ENCODE measurements at places on chromosomes 12 and 14.

- no peak for DNase-seq
Measured at GRCh38 chr14:38405851-38406635, 150.2 kb upstream of the CLEC14A start.

GRCh38 chr12:48352157-48352760 lies 1.5 kb upstream of the ZNF641 start:
- no peak for DNase-seq

GRCh38 chr14:64253672-64254071 lies 40.5 kb downstream of the ESR2 start:
- no peak for DNase-seq

DNA sequence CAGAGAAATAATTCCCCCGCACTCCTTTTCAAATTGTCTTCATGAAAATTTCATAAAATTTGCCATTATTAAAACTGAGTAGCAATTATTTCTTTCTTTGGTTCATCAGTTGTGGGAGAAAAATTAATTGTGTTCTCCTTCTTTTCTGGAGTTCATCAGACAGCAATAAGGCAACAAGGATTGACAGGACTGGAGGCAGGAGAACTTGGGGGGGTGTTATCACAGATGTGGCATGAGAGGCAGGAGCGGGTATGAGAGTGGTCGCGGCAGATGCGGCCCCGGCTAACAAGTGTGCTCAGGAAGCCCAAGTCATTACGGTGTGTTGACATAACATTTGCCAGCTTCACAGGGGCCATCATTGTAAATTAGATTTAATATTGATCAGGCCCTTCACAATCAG lies 306.6 kb upstream of the TMPO start:
- DNase-seq: no peak

DNA sequence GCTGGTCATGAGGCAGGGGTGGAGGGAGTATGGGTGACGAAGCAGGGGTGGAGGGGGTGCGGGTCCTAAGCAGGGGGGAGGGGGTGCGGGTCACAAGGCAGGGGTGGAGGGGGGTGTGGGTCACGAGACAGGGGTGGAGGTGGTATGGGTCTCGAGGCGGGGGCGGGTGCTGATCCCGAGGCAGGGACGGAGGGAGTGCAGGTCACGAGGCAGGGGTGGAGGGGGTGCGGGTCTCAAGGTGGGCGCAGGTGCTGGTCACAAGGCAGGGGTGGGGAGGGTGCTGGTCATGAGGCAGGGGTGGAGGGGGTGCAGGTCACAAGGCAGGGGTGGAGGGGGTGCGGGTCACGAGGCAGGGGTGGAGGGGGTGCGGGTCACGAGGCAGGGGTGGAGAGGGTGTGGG lies 56.5 kb downstream of the ITPK1 start:
- DNase-seq: no peak

- DNase-seq: no peak
Measured at GRCh38 chr12:25089738-25090137, 105.2 kb downstream of the DNAI7 start.

GRCh38 chr12:77968021-77968420 lies 137.3 kb downstream of the NAV3 start:
- no peak for DNase-seq

DNA sequence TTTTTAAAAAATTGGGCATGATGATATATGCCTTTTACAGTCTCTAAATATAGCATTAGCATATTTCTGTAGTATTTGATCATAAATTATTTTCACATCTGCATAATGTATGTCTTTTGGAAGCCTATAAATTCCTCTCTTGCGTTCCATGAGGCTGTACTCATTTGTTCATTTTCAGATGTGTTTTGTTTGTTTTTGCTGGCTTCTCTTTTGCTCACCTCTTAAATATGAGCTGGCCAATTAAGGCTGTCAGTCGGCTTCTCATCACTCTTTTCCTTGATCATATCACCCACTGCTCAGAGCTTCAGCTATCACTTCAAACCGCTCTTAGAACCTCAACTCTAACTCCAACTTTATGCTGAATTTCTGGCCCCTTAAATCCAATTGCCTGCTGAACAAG lies 6.6 kb downstream of the TMEM263 start:
- DNase-seq: no peak

GRCh38 chr12:120055231-120056000 lies 61.1 kb downstream of the RAB35 start:
- DNase-seq: no peak

DNA sequence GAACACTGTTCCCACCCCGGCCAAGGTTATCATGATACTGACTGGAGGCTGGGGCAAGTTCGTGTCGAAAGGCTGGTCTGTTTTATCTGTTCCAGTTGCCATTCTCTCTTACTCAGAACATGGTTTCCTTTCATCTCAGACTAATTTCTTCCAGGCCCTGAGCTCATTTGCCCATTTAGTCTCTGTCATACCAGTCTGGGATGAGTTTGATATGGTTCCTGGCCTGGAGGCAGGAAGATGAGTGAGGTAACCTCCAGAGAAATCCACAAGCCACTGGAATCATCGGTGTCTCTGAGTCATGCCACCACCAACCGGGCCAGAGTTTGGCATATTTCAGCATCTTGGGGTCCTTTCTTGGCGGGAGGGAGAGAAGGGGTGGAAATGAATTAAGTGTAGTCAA lies 114.7 kb downstream of the NTF3 start:
- no peak for DNase-seq

- no peak for DNase-seq
Measured at GRCh38 chr14:53249059-53249458, 95.9 kb upstream of the DDHD1 start.

DNA sequence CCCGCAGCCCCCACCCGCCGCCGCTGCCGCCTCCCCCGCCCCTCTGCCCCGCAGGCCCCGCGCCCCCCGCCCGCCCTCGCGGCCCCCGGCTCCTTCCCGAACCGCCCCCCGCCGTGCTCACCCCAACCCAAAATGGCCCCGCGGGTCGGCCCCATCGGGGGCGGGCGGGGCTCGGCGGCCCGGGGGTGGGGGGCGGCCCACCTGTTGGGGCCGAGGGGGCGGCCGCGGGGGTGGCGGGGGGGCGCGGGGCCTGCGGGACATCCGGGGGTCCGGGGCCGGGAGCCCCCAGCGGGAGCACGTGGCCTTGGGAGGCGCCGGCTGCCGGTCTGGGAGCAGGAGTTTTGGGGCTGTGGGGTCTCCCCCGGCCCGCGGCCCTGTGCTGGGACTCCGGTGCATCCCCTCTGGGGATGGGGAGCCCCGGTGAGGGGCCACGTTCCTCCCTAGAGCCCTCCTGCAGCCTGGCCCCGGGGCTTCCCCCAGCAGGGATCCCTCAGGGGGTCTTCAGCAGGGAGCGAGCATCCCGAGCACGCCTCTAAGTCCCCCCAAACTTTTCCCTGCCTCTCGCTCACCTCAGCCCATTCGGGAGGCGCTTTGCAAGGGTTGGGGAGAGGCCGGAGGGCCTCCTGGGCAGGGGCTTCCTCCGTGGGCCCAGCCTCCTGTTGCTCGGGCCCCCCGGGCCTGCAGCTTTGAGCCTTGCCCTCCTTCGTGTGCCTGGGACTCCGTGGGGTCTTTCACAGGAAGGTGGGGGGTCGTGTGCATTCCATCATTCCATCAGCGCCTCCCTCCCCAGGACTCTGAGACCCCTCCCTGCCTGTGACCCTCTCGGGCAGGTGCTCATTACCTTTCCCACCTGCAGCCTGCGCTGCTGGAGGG lies 710 bp downstream of the MTA1 start:
- no peak for DNase-seq

GRCh38 chr12:89571491-89572195 lies 45.8 kb upstream of the POC1B start:
- DNase-seq: no peak

- no peak for DNase-seq
Measured at GRCh38 chr14:64983439-64984310, 3.0 kb upstream of the FNTB start.

DNA sequence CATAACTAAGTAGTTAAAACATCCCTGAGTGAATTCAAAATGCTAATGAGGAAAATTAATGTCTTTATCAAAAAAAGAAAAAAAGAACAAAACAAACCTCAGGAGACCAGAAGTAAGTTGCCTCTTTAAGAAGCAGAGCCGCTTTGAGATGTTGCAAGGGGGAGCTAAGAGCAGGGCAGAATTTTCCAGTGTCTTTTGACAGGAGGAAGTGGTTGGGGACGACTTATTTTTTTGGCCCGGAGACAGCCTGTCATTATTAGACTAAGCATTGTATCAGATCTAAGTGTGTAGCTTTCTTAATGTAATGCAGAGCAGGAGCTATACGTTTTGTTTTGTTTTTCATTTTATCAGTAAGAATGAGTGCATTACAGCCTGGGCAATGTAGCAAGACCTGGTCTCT lies 206.6 kb downstream of the CACNA1C start:
- DNase-seq: no peak

DNA sequence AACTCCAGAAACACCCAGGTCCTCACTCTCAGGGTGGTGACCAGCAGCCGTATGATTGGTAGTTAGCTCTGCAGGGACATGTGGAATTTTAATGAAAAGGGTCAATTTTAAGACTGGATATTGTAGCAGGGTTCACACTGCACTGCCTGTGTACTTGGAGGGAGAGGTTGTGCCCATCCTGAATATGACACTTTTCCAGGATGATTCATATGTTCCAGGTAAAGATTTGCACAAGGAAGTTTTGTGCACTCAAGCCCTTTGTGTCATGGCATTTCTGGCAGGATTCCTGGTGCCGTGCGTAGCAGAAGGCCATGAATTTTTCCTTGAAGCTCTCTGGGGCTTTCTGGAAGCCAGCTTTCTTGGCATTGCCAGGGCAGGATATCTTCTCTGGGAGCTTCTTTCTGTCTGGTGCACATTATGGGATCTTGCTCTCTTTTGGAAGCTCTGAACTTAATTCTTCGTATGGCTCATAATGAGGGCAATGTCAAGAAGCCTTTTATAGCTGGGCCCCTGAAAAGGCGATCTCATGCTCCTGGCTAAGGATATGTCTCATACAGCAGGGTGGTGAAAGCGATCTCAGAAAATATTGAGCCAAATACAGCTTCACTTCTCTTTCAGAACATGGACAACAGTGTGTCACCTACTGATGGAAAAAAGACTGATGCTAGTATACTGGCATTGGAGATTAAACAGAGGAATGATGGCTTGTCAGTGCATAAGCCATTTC lies 1133.9 kb downstream of the AACS start:
- no peak for DNase-seq

GRCh38 chr12:70443062-70443673 lies 77.1 kb downstream of the KCNMB4 start:
- DNase-seq: no peak

DNA sequence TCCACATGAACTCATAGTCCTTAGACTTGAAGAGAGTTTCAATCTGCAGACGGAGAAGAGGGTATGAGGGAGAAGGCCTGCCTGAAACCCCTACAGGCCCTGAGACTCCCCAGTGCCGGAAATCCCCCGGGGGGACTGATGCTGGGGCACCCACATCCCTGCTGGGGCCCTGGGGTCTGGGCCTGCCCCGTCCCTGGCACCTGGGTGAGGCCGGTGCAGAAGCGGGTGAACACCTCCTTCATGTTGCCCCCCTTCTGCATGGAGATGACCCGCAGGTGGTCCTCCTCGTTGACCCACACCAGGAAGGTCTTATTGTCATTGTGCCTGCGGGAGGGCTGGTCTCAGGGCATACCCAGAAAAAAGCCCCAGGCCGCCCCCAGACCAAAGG lies 2.4 kb downstream of the CKB start:
- DNase-seq: no peak

- no peak for DNase-seq
Measured at GRCh38 chr12:41966001-41966400, 178.7 kb downstream of the GXYLT1 start.

GRCh38 chr12:116146386-116146785 lies 131.1 kb downstream of the MED13L start:
- DNase-seq: no peak

DNA sequence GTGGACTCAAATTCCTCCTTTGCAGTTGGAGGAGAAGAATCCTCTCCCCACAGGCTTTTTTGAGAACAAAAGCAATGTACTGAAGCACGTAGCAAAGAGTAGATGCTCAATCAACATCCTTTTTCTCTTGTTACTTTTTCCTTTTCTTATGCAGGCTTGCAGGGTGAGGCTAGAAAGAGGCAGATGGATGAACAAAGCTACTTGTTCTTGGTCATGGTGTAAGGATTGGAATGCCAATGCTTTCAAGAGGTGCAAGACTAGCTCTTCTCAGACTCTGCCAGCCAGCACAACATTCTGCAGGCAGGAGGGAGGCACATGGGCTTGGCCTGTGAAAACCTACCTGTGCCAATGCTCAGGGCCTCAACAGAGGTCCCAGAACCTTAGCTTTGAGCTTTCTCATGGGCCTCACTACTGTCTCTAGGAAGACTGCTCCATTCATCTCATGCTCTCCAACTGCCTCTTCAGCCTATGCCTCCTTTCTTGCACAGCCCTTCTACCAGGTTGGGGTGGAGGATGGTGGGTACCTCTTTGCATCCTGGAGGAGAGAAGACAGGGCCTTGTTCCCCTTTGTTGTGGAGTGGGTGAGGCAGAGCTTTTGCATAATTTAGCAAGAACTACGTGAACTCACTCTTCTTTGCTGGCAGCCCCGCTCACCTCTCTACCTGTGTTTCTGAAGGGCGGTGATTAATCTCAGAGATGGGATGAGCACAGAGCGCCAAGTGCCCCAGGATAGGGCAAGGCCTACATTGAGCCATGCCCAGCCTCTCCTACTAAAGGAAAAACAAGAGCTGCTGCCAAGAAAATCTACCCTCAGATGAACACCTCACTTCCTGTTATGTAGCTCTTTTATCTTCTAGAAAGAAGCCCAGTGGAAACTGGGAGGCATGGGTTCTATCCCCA lies 1119.7 kb downstream of the VRK1 start:
- no peak for DNase-seq

- no peak for DNase-seq
Measured at GRCh38 chr12:95446506-95446900, 27.4 kb upstream of the METAP2 start.

GRCh38 chr12:22480016-22480415 lies 64.3 kb downstream of the C2CD5 start:
- DNase-seq: no peak

DNA sequence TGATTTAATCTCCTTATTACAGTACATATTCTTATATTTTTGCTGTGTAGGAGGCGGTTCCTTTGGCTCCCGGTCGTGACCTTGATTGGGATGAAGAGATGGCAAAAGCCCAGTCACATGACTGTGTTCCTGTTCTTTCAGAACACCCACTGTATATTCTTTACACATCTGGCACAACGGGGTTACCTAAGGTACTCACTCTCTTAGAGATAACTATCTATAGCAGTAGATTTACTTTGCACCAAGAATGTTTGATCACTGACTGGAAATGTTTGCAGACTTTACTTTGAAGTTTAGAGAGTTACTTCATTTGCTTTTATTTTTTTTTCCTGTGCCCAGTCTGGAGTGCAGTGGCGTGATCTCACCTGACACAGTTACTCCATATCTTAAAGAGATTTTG lies 65.2 kb downstream of the ACSS3 start:
- no peak for DNase-seq

- DNase-seq: no peak
Measured at GRCh38 chr12:68665016-68665569, 21.7 kb upstream of the NUP107 start.

- no peak for DNase-seq
Measured at GRCh38 chr12:69655616-69656340, 43.3 kb downstream of the BEST3 start.

GRCh38 chr12:27333403-27334009 lies 870 bp downstream of the BMAL2 start:
- peak; percentile 7 for DNase-seq
